ENCODE measurements at places on chromosomes 16 and 17. TPM values are rescaled to one million over a fixed set of nuclear protein-coding genes. Genes with fewer than 3 reads are reported as not detected.

The CHST5 gene
- total RNA-seq, result 0.11 TPM

The PERCC1 gene
- total RNA-seq, result not detected

The TNFRSF13B gene
- not detected for total RNA-seq

The ASIC2 gene
- total RNA-seq, result 1.6 TPM

The MFAP4 gene
- total RNA-seq, result not detected

The GPR139 gene
- not detected for total RNA-seq

The MT1H gene
- not detected for total RNA-seq

The AIPL1 gene
- not detected for total RNA-seq

The CDH8 gene
- total RNA-seq, result 0.74 TPM

The PRKCB gene
- total RNA-seq, result 0.22 TPM

The PYY gene
- total RNA-seq, result not detected

The CES5A gene
- not detected for total RNA-seq

The TM4SF5 gene
- total RNA-seq, result 0.77 TPM

The NKIRAS2 gene
- 44.1 TPM for total RNA-seq

The HBA1 gene
- total RNA-seq, result 1.5 TPM

The ARL17B gene
- total RNA-seq, result 5.4 TPM

The C16orf54 gene
- not detected for total RNA-seq

The CTRL gene
- 0.63 TPM for total RNA-seq

The KAT2A gene
- 29.1 TPM for total RNA-seq

The HAP1 gene
- 1.2 TPM for total RNA-seq

The RAMP2 gene
- total RNA-seq, result 1.5 TPM

The C17orf50 gene
- total RNA-seq, result 0.33 TPM

The SEPTIN1 gene
- total RNA-seq, result 2.8 TPM

The KRT16 gene
- total RNA-seq, result 1.5 TPM

The ZDHHC1 gene
- 5.5 TPM for total RNA-seq

The MLKL gene
- total RNA-seq, result 50.1 TPM

The CLDN9 gene
- total RNA-seq, result 0.43 TPM

The TEX14 gene
- total RNA-seq, result 0.36 TPM

The SLC22A31 gene
- 1.3 TPM for total RNA-seq

The KRT24 gene
- total RNA-seq, result not detected

The PRSS21 gene
- not detected for total RNA-seq

The RHOT1 gene
- 27.1 TPM for total RNA-seq

The CPHXL2 gene
- total RNA-seq, result not detected

The NTN1 gene
- total RNA-seq, result 0.64 TPM

The RPH3AL gene
- 35.1 TPM for total RNA-seq

The LPO gene
- 0.06 TPM for total RNA-seq

The C16orf96 gene
- total RNA-seq, result 0.06 TPM

The C17orf67 gene
- 1.8 TPM for total RNA-seq

The KRT222 gene
- total RNA-seq, result 0.51 TPM

The FOXF1 gene
- total RNA-seq, result 0.03 TPM

The RHBDL3 gene
- 4.1 TPM for total RNA-seq

The WNK4 gene
- total RNA-seq, result 1.1 TPM

The SULT1A2 gene
- not detected for total RNA-seq

The PPP1R27 gene
- total RNA-seq, result 0.27 TPM
